ENCODE measurements at places on chromosomes 12 and 14.
A peak's percentile ranks its signal among the peaks of the same experiment; 100 is the strongest.

DNA sequence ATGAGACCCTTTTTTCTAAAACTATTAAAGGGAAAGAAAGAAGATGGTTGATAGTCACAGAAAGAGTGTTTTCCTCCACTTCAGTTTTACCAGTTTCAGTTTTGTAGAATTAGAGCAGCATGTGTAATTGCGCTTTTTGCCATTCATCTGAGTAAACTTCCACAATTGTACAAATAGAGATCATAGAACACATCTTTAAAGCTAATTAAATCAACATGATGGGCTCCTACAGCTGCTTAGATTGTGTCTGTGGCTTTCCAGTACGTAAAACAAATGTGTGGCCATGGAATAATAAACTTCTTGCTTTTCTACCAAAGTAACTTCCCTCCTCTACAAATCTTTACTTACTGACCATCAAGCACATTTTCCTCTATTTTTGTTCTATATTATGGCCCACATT is 84.2 kb upstream of the LRIG3 start:
- DNase-seq = peak; percentile 42

DNA sequence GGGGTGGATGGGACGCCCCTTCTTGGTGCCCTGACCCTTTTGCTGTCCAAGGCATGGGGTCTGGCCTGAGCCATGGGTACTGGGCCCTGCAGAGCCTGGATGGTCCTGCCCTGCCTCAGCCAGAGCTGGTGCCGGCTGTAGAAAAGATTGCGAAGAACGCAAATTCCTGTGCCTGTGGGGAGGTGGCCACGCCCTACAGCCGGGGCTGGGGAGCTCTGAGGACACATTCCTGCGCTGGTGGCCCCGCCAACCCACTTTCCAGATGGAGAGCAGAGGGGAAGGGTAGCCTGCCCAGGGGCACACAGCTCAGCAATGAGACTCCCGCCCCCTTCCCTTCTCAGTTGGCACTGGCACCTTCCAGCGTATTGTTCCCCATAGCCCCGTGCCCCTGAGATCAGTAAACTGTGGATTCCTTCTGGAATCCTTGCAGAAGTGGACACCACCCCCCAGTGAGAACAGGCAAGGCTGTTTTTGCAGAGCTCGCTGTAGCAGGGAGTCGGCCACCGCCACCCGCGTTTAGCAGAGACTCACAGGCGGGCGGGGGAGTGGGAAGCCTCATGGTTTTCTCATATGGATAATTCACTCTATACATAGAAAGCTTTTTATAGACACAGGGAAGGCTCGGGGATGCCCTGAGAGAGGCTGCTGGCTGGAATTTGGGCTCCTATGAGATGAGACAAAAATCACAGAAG is 8.6 kb downstream of the INF2 start:
- no peak for DNase-seq

- DNase-seq = peak; percentile 89
These were observed 80.7 kb downstream of the NPAS3 start for GRCh38 chr14:33019346-33019745.

GRCh38 chr12:96051756-96052485 is 16.5 kb upstream of the LTA4H start:
- DNase-seq = no peak

DNA sequence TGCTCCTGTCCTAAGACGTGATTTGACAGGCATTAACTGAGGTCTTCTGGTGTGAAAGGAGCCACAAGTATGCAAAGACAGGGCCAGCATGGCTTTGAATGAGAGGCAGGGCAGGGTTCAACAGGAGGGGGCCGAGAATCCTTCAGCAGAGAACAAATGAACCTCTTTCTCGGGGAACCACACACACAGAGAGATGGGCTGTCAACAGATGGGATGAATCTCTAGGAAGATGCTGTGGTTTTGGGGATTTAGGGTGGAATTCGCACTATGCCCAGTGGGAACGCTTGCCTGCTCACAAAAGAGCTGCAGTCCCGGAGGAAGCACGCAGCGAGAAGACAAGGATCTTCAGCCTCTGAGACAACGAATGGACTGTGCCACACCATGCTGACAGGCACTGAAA is 513.4 kb downstream of the GLT1D1 start:
- DNase-seq = no peak

GRCh38 chr12:41103614-41104013 is 84.5 kb upstream of the PDZRN4 start:
- DNase-seq = no peak

- DNase-seq = peak; percentile 53
These were observed 43.4 kb downstream of the RNF34 start for GRCh38 chr12:121443193-121443870.

GRCh38 chr14:66069036-66069435 is 417.1 kb upstream of the CCDC196 start:
- DNase-seq = no peak

DNA sequence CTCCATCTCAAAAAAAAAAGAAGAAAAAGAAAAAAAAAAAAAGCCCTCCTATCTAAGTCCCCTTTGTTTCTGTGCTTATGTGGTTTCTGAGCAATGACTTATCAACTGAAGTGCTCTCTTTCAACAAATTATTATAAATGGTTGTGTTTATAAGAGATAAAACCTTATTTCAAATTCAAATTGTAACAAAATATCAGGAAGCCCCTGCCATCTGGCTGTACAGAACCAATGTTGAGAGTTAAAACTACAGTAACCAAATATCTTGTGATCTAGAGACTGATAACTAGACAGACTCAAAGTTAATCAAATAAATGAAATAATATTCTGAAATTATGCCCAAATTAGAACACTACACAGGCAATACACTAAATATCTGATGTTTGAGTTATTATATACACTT is 143.0 kb upstream of the CPNE8 start:
- DNase-seq = no peak

DNA sequence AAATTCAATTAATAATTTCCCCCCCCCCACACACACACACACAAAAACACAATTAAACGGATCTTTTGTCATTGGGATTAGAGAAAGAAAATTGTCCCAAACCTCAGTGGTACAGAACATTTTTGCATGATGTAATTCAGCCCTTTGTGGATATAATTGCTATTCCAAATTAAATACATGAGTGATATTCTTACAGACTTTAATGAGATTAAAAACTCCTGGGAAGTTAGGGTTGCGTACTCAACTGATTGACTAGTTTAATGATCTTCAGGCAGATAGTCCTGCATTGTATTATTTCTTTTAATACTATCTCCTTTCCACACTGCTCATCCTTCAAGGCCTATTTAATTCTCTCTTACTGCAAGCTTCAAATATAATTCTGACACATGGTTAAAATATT is 711.8 kb upstream of the LRFN5 start:
- DNase-seq = no peak

DNA sequence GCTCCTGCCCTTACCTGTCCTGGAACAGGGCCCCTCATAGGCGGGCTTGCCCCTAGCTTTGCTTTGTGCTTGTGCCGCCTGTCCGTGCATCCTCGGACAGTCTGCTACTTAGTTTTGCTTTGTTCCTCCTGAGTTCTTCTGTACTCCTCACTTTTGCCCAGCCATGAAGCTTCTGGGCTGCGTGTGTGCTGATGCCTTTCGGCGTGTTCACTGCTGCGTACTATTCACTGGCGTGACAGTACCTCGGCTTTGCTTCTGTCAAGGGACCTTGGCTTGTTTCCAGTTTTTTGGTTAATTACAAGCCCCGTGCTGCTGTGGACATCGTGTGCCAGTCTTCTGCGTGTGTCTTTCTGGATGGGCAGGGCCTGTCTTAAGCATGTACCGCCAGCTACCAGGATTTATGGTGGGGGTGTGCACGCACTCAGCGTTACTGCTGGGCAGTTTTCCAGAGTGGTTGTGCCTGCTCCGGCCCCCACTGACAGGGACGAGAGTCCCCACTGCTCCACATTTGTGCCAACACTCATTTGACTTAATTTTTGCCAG is 2.5 kb downstream of the PACS2 start:
- DNase-seq = no peak

- DNase-seq = no peak
These were observed 492 bp upstream of the BTBD6 start for GRCh38 chr14:105247715-105248367.

DNA sequence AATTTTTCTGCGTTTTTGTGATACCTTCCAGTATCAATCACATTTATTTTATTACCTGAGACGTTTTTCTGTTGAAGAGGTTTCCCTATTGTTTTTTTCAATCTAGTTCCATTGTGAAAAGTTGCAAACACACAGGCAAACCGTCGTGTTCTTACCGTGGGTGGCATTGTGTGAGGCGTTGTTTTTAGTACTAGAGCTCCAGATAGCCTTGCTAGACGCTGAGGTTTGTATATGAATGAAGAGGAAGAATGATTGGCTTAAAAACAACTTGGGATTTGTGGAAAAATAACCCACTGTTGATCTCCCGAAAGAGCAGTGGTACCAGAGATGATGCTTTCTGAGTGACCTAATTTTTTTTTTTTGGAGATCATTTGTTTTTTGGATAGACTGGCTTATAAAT is 1.0 kb downstream of the SOCS4 start:
- DNase-seq = no peak

- DNase-seq = no peak
These were observed 4.9 kb downstream of the CFAP73 start for GRCh38 chr12:113154351-113154973.

- no peak for DNase-seq
These were observed at the start of gene HAL for GRCh38 chr12:95996034-95996658. Gene HAL, minus strand, starts transcription at chr12:95996344. Its CDS starts 434 bp downstream, at chr12:95995910.

DNA sequence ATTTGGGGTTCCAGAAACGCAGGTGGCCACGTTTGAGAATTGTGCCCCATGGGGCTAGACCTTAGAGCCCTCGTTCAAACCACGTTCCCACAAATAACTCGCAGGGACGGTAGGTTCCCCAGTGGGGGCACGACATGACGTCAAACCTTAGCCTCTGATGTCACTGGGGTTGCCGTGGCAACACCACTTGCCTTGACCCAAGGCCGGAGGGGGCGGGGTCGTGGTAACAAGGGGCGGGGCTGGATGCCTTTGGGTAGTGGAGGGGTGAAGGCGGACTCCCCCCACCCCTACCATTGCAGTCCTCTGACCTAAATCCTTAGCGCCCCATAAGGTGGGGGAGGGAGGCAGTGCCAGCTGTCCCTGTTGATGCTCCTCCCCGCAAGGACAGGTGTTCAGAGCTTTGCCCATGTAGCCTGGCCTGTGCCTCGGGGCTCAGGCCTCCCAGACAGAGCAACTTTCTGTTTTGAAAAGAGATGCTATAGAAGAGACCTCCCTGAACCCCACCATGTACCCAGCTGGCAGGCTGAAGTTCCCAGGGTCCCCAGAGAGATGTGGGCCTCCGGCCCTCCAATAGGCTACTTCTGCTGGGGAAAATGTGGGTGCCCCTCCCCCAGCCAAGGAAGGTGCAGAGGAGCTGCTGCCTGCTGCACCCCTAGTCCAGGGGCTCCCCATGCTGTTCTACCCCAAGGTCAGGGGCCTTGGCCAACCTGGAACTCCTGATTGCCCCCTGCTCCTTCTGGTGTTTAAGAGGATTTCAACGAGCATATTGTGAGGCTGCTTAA is 1.9 kb downstream of the FAM222A start:
- DNase-seq = no peak

GRCh38 chr14:101357559-101358319 is 203.6 kb upstream of the DIO3 start:
- no peak for DNase-seq

- DNase-seq = no peak
These were observed 460.6 kb downstream of the TMTC2 start for GRCh38 chr12:83147341-83147740.

- no peak for DNase-seq
These were observed 14.0 kb upstream of the ENDOU start for GRCh38 chr12:47739297-47739696.

- no peak for DNase-seq
These were observed 2.6 kb downstream of the AQP2 start for GRCh38 chr12:49953151-49953550.

DNA sequence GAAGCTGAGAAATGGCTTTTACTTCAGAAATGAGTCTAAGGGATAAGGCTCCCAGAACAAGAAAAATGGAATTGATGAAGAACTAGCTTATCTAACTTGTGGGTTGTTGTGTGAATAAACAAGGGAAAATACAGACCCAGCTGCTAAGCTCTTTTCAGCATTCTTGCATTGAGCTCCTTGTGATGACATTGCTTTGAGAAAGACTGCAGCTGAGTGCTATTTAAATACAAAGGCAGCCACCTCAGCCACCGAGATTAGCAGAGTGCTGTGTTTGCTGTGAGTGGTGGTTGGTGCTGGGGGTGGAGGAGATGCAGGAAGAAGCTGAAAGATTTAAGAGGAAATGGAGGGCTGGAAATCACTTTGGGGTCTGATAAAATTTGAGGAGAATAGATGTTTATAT is 396.0 kb upstream of the PRICKLE1 start:
- no peak for DNase-seq

DNA sequence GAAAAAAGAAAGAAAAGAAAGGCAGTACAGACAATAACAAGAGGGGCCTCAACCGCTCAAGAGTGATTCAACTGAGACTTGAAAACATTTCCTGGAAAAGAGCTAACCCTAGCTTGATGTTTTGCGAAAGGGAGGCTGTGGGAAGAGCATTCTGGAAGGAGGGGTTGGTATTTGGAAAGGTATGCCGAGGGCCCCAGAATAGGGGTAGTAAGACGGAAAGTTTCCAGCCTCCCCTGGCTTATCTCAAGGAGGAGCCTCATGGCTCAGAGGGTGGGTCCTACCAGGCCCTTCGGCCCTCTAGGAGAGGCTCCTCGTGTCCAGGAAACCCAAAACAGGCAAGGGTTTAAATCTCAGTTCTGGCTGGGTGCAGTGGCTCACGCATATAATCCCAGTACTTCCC is 8.4 kb downstream of the RNU4-2 start:
- no peak for DNase-seq

DNA sequence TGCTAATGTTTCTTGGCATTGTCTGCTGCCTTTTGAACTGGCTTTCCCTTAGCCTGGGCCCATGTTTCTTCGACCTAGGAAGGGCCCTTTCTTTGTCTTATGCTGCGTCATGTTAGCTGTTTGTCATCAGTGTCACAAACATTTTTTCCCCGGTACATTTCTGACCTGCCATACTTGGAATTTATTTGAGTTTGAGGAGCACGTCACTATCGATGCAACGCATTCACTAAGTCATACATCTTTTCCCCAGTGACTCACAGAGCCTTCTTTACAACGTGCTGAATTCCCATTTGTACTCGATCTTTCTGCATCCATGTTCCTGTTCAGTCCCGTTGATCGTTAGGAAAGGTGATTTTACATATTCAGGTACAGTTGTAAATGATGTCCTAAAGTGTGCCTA is 56.2 kb upstream of the MMP17 start:
- no peak for DNase-seq

GRCh38 chr14:95319312-95320077 is at the start of gene CLMN:
Gene CLMN, minus strand, starts transcription at chr14:95319908. Its CDS starts 116 bp downstream, at chr14:95319792.
- peak; percentile 65 for DNase-seq

- no peak for DNase-seq
These were observed 430.0 kb downstream of the CCDC91 start for GRCh38 chr12:28620281-28620680.

DNA sequence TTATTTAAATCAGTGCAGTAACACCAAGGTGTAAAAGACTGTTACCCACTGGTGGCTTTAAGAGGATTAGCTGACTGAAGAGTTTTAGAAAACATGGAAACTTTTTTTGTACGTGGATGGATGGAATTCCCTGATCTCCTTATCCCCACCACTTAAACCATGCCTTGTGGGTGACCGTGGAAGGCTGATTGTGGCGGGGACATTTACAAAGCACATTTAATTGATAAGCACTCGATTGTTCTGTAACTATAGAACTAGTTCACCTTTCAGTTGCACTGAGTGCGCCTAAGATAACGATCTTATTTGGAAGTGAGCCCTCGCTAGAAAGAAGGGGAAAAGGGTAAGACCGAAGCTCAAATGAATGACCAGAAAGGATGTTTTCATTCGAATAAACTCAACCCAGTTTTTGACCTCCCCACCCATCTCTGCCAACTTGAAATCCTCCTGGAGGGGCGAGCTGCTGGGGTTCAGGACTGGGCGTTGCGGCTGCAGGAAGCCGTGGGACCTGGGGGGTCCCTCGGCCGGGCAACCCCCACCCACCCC is 688 bp upstream of the RASSF3 start:
- peak; percentile 48 for DNase-seq
